ENCODE measurements at places on chromosomes 5 and 9.

DNA sequence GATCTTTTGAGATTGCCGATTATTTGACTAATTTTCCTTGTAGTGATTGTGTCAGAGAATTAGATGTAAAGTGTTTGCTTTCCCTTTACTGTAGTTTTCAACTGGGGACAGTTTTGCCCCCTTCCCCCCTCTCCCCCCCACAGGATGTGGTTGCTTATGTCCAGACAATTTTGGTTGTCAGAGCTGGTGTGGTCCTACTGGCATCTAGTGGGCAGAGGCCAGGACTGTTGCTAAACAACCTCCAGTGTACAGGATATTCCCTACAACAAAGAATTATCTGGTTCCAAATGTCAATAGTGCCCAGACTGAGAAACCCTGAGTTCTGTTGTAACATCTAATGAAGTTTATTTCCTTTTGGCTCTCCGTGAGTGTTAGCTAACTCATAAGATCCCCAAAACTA, 20.0 kb downstream of the TMEFF1 start:
- DNase-seq: no peak

DNA sequence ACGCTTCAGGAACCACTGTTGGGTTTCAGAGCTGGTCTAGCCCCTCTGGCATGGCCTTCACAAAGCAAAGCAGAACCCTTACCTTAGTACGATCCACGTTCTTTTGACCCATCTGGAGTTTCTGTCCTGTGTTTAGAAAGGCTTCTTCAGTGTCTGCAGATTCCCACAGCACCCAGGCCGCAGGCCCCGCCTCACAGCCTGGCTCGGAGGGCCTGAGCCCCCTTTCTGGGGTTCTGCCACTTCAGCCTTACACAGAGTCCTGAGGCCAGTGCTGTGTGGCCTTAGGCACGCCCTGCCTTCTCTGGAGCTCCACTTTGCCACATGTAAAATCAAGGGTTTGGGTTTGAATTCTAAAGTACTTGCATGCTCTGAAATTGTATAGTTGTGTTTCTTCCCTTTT, 31.6 kb upstream of the PRDM12 start:
- no peak for DNase-seq

GRCh38 chr9:116933251-116933650, 246.1 kb downstream of the TRIM32 start:
- DNase-seq: no peak

DNA sequence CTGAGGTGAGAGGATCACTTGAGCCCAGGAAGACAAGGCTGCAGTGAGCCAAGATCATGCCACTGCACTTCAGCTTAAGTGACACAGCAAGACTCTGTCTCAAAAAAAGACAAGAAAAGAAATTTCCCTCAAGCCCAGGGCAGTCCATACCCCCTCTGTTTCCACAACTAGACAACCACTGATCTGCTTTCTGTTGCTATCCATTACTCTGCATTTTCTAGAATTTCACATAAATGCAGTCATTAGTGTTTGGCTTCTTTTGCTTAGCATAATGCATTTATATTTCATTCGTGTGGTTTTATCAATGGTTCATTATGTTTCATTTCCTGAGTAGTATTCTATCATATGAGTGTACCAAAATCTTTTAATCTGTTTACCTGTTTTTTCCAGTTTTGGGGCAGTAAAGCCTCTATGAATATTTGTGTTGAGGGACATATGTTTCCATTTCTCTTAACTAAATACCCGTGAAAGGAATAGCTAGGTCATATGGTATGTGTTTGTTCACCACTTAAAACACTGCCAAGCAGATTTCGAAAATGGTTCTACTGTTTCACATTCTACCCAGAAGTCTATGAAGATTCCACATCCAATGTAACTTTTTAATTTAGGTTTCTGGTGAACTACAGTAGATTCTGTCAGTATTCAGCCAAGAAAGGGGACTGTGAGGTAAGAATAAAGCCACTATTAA, 271.8 kb downstream of the ZNF608 start:
- DNase-seq: no peak

DNA sequence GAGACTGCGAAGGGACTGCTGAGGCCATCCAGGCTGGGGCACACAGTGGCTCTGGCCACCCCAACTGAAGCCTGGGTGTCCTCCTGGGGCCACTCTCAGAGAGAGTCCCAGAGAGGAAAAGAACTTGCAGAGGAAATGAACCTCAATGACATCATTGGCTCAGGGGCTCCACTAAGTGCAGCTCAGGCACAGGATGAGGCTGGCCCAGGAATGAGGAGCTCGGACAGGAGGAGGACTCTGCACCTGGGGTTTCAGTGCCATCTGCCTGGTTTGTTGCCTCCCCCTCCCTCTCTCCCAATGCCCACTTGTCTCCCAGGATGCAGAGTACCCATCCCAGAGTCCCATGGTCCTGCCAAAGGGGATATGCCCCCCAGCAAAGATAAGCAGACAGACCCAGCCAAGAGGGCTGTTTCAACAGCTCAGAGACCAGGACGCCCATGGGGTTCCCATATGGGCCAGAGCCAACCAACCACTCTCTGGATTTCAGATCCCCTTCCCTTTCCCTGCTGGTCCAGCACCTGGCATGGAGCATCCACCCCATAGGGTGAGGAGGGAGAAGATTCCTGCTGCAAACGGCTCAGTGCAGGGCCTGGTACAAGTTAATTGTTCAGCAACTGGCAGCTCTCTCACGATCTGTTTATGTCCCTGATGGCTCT, 26.9 kb upstream of the OLFM1 start:
- no peak for DNase-seq

DNA sequence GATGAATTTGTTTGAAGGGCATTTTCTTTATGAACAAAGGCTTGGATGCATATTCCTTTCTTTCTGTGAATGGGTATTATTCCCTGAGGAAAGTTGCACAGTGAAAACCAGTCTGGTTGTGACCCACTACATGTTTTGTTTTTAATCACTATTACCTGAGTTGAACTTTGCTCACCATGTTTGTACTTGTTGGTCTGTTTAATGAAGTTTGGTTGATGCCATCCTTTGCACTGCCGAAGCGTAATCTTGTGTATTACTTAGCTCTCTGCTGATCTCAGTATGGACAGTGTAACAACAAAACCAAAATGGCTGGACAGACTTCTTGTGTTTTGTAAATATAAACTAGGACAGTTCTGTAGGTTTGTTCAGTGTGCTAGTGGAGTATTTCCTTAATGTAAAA, 38.1 kb downstream of the UGCG start:
- no peak for DNase-seq

- DNase-seq: no peak
Observed at GRCh38 chr5:67802766-67803165, 412.8 kb upstream of the PIK3R1 start.
